ENCODE measurements at places on chromosomes 3 and 15. TPM values are rescaled to one million over a fixed set of nuclear protein-coding genes. Genes with fewer than 3 reads are reported as not detected.
A peak's percentile ranks its signal among the peaks of the same experiment; 100 is the strongest.

DZIP3 gene
- polyA plus RNA-seq, result 12.2 TPM

EPHA6 gene
- polyA plus RNA-seq, result not detected

ASTE1 gene
- 8.5 TPM for polyA plus RNA-seq

AMT gene
- 5.5 TPM for polyA plus RNA-seq

DNA sequence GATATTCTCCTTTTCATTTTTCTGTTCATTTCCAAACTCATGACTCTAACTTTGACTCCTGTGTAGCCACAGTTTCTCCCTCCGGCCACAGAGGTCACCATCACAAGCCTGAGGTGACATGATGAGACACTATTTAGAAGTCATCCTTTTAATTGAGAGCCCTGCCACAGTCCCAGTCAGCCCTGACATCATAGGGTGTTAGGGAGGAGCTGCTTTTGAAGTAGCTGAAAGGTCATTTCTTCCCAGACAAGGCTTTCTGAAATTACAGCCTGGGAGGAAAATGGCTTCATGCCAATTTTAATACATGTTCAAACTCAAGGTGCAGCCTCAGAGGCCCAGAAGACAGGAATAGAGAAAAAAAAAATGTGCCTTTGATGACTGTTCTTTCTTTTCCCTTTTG lies 532.8 kb upstream of the TGFBR2 start:
- DNase-seq, result no peak

DNA sequence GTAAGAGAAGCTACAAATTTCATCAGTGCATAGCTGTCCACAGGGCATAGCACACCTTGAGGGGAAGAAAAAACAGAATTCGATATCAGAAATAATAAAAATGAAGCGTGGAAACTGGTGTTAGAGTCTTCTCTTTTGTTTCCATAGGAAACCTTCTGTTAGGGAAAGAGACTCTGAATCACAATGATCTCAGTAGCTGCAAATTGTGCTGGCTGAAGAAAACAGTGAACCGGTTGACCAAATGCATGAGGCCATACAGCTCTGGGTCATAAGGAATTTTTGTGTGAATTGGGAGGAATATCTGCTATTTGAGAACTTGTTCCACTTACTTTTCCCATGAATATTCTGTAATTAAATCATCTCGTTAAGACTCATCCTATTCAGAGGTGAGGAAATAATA lies 580.2 kb upstream of the NECTIN3 start:
- DNase-seq, result no peak

DNA sequence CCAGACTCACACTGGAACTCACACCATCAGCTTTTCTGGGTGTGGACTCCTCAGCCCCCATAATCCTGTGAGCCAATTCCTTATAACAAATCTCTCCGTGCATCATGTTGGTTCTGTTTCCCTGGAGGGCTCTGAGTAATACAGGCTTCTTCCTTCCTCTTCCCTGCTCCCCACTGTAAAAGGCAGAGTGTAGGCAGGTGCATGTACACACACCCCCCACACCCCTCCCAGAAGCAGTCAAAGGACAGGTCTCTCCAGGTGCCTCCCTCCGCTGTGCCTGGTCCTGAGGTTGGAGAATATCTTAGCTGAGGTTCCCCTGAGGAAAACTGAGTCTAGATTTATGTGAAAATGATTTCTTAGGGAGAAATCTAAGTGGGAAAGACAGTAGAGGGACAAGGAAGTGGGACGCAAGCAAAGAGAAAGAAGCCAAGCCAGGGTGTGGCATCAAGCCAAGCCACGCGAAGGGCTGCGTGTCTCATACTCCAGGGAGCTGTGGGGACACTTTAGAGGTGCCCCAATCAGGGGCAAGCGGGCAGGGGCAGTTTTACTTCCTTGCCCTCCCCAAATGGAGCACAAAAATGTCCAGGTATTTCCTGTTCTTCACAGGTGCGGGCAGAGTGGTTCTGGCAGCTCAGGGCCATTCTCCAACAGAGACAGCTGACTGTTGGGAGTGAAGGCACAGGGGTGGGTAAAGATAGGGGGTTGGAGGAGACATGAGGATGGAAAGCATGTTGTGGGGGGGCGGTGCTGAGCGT lies 86.6 kb downstream of the HMG20A start:
- DNase-seq, result no peak

DNA sequence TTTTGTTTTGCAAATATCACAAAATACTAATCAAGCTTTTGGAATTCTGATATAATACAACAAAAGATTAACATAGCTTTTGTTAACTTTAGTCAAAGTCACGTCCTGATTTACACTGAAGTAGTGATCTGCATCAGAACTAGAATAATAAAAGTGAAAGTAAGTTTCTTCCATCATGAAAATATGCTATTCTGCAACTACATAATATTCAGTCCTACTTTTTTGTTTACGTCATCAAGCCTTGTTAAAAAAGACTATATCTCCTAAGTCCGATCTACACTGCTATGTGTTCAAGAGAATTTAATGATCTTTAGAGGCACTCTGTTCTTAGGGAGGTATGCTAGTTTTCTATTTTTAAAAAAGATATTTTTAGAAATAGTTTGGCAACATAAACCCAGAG lies 330.1 kb downstream of the ARPP21 start:
- no peak for DNase-seq

DNA sequence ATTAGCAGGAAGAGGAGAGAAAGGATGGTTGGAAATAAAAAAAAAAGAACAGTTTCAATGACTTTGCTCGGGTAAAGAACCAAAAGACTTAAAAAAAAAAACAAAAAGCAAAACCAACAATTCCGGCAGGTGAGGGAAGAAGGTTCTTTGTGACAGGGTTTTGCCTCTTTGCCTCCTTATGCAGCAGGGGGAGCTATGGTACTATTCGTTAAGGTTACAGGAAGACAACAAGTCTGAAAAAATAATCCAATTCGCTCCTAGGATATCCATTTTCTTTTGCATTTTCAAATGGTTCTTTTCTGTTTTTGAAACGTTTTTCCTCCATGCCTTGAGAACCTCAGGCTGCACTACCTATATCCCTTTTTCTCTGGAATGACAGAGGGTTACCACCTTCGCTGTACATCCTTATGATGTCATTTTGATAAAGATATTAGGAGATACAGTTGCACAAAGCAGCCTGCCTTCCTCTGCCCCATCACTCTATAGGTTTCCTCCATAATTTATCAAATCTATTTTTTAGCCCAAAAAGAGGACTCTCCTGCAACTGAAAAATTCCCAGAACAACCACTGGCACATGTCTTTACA lies 55.0 kb downstream of the CFAP20DC start:
- peak; percentile 38 for DNase-seq

- DNase-seq, result no peak
Observed at GRCh38 chr3:83093222-83093572, 1331.8 kb upstream of the GBE1 start.

- no peak for DNase-seq
Observed at GRCh38 chr3:194832346-194833104, 146.8 kb downstream of the FAM43A start.

- no peak for DNase-seq
Observed at GRCh38 chr15:92958105-92958504, 58.0 kb downstream of the CHD2 start.

DNA sequence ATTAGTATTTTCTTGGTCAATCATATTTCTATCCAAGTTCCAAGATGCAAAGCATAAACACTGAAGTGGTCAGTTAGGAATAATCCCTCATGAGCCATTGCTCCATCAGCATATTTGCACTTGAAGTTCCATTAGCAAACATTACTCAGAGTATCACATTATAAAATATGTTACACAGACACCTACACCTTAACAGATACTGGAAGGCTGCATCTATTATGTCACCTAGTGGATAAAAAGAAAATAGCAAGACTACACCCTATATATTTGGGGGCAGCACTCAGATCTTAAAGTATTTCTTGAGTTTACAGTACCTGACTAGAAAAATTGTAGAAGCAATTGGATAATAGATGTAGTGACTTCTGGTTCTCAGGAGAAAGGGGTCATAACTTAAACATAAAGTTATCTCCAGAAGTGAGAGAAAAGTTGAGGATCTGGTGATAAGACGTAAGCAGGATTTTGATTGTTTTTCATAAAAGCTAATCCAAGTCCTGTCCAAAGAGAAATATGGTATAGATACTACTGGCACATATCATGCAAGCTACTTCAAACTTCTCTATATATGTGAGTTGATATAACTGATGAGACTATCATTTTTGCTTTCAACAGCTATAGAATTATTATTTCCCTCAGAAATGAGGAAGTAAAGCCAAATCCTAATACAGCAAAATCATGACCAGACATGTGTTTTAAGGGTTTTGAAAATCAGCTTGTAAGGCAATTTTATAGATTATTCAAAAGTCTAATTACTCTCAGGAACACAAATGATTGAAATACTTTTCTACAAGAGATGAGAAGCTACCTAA lies 422.2 kb downstream of the GBE1 start:
- no peak for DNase-seq

- DNase-seq, result no peak
Observed at GRCh38 chr3:66603151-66603611, 102.4 kb upstream of the LRIG1 start.

- no peak for DNase-seq
Observed at GRCh38 chr15:27928386-27928785, 170.7 kb downstream of the OCA2 start.

DNA sequence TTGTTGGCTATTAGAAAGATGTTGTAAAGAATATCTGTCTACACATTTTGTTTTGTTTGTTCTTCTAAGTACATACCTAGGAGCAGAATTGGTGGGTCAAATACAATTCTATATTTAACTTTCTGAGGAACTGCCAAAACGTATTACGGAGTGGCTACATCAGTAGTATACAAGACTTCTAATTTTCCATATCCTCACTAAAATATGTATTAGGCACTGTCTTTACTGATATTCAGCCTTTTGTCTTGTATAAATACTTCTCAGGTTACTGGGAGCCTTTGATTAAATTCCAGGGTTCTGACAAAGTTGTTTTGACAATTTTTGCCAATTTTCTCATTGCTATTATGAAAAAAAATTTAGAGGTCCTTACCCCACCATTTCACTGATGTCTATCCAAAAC lies 146.7 kb downstream of the NR2E3 start:
- DNase-seq, result no peak

DNA sequence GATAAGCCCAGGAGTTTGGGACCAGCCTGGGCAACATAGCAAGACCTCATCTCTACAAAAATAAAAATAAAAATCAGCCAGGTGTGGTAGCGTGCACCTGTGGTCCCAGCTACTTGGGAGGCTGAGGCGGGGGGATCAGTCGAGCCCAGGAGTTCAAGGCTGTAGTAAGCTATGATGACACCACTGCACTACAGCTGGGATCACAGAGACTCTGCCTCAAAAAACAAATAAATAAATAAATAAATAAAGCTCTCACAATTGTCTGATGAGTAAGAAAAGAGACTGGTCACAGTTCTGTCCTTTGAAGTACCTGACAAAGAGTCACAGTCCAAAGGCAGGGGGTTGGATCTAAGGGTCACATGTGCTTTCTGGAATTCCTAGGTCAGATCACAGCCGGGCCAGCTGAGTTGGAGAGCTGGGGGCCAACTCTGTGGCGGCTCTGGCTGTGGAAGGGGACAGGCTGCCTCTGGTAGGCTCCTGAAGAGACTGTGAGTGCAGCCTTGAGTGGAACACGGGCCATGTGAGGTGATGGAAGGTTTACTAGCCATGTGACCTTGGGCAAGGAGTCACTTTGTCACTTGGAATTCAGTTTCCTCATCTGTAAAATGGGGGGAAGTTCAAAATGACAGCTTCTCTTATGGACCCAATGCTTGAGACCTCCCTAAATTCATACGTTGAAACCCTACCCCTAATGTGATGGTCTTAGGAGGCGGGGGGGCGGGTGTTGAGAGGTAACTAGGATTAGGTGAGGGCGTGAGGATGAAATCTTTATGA lies 47.2 kb downstream of the WHAMM start:
- no peak for DNase-seq

DNA sequence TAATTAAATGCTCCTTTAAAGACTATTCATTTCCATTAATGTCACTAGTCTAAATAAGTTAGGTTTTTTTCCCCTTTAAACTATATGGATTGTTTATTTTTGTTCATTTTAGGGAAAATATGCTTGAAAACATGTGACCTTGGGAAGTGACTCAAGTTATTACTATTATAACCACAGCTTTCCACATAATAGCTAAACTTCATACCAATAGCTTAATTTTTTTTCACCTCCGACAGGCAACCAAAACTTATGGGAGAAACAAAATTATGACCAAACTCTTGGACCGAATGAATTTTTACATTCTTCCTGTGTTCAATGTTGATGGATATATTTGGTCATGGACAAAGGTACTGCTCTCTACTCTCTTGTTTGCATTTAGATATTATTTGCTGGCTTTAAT lies 16.2 kb downstream of the CPA3 start:
- DNase-seq, result no peak

DNA sequence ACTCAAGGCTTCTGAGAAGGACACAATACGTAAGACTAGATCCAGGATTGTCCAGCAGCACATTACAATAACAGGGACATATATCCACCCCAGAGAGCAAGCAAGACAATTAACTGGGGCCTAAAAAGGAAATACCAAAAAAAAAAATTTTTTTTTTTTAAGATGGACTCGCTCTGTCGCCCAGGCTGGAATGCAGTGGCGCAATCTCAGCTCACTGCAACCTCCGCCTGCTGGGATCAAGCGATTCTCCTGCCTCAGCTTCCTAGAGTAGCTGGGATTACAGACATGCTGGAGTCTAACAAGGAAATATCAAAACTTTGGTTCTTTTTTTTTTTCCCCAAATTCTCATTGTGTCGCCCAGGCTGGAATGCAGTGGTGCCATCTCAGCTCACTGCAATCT lies 28.8 kb upstream of the IMPDH2 start:
- no peak for DNase-seq

- DNase-seq, result no peak
Observed at GRCh38 chr3:178810181-178810580, 261.4 kb downstream of the ZMAT3 start.

DNA sequence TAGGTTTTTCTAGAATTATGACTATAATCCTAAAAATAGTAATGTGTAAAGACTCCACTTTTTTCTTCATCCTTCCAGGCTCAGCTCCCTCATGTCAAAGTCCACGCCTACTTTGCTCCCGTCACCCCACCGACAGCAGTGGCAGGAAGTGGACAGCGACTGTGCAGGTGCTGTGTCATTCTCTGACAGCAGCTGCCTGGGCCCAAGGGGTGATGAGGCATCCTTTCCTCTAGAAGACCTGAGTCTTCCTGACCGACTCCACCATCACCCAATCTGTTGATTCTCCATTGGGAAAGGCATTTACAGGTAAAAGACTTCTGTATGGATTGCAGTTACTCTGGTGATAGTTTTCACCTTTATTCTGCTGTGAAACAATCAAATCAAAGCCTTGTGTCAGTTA lies 54.8 kb downstream of the UBP1 start:
- no peak for DNase-seq

GRCh38 chr3:87732294-87732693 lies 326.5 kb downstream of the CGGBP1 start:
- DNase-seq, result no peak

GRCh38 chr3:43894176-43895049 lies 203.7 kb downstream of the ABHD5 start:
- DNase-seq, result peak; percentile 61

DNA sequence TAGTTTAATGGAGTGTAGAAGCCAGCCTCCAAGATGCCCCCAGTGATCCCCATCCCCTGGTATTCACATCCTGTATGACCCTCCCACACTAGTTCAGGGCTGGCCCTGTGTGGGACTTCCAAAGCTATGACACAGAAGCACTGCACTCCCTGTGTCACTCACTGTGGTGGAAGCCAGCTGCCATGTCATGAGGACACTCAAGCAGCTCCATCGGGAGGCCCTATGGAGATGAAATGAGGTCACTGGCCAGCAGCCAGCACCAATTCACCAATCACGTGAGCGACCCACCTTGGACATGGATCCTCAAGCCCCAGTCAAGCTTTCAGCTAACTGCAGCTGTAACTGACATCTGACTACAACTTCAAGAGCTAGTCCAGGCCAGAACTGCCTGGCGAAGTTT lies 3.9 kb upstream of the ACAN start:
- no peak for DNase-seq
